ENCODE measurements at places on chromosomes 5 and 9. TPM values are rescaled to one million over a fixed set of nuclear protein-coding genes. Genes with fewer than 3 reads are reported as not detected.

The IGFBPL1 gene
- not detected for total RNA-seq

The ADCY2 gene
- total RNA-seq = 0.12 TPM

The SLC38A9 gene
- total RNA-seq = 13.0 TPM

DNA sequence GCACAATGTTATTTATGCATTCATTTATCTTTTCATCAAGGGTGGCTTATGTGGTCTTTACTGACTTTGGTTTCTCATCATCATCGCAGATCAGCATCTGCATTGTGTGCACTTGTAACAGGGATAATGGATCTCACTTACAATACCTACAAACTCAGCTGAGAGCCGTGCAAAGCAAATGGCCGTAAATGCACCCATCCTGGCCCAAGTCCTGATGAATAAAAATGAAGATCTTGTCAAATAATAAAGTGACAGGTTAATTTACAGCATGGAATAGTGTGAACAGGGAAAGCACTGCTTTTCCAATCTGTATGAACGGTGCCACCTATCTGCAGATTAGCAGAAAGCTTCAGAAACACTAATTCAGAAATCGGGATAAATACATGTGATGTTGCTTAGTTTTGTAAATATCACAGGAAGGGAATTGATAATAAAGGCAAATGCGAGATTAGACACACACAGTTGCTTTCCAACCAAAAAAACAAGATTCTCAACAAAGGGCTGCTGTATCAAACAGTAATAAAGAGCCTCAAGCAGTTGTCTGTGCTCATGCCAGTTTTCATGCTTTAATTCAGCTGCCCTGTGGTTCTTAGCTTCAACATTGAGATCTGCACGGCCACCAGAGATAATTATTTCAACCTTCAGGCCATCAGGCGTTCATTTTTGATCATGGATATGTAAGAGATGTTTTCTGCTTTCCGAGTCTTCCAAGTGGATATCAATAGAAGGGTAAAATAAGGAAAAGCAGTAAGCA lies 153.4 kb upstream of the POU5F2 start:
- ATAC-seq = no peak

- no peak for ATAC-seq
Measured at GRCh38 chr9:3962971-3963642, 336.8 kb downstream of the GLIS3 start.

- peak; percentile 73 for ATAC-seq
Measured at GRCh38 chr5:169980418-169981053, at the start of gene INSYN2B. Gene INSYN2B, minus strand, starts transcription at chr5:169980495. Its CDS starts 96,597 bp downstream, at chr5:169883898.

- no peak for ATAC-seq
Measured at GRCh38 chr5:151015974-151016587, 4.3 kb upstream of the GPX3 start.

DNA sequence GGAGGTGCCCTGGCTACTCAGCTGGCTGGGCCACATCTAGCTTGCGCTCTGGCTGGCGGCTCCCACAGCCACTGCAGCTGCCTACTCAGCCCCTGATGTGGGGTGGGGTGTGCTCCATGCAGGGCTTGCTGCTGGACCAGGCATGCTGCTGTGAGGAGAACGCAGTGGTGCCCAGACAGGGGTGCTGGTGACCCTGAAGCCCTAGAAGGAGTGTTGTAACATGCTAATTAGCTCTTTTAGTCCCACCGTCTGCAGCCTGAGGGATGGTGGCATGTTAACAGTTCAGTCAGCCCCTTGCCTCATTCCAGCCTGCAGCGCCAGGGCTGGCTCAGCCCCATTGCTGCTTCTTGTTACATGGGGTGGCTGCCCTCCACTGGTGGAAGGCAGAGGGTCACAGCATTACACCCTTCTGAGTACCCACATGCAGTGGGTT lies 642.3 kb downstream of the DMRTA1 start:
- ATAC-seq = no peak

DNA sequence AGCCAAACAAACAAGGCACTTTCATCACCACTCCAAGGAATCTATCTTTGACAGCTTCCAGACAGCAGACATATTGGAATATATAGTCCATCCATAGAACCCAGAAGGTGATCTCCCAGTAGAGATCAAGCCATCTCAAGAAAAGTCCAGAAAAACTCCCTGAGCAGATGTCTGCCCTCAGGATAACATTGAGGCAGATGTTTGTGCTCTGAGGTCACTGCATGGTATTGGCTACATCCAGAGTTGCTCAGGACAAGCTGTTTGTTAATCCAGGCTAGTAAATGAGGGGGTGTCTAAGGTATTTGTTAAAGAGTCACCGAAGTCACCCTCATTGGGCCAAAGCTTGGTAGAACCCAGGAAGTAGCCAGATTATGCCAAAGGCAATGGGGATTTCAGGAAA lies 556.3 kb upstream of the KLF4 start:
- ATAC-seq = no peak

DNA sequence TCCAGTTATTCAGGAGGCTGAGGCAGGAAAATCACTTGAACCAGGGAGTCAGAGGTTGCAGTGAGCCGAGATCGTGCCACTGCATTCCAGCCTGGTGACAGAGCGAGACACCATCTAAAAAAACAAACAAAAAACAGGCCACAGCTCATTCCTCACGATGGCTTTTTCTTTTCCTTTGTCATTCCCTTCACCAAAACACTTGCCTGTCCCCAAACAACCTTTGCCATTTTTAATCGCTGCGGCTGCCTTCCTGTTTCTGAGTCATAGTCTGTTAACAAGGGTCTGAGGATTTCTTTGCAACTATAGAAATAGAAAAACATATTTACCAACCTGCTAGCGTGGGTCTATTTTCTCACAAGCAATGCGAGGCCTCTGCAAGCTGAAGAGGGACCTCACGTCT lies 123.0 kb upstream of the FSTL4 start:
- no peak for ATAC-seq

GRCh38 chr5:166938071-166938470 lies 1353.4 kb upstream of the WWC1 start:
- no peak for ATAC-seq

- peak; percentile 98 for ATAC-seq
Measured at GRCh38 chr9:122092611-122093506, at the start of gene TTLL11. Gene TTLL11, minus strand, starts transcription at chr9:122093308. Its CDS starts 160 bp downstream, at chr9:122093148.

GRCh38 chr9:131257266-131258025 lies 18.9 kb downstream of the FAM78A start:
- ATAC-seq = no peak

- no peak for ATAC-seq
Measured at GRCh38 chr9:10863476-10863875, 250.7 kb upstream of the PTPRD start.

- ATAC-seq = no peak
Measured at GRCh38 chr9:2377117-2377516, 244.5 kb upstream of the VLDLR start.

- no peak for ATAC-seq
Measured at GRCh38 chr5:33037076-33037475, 326.0 kb downstream of the NPR3 start.

DNA sequence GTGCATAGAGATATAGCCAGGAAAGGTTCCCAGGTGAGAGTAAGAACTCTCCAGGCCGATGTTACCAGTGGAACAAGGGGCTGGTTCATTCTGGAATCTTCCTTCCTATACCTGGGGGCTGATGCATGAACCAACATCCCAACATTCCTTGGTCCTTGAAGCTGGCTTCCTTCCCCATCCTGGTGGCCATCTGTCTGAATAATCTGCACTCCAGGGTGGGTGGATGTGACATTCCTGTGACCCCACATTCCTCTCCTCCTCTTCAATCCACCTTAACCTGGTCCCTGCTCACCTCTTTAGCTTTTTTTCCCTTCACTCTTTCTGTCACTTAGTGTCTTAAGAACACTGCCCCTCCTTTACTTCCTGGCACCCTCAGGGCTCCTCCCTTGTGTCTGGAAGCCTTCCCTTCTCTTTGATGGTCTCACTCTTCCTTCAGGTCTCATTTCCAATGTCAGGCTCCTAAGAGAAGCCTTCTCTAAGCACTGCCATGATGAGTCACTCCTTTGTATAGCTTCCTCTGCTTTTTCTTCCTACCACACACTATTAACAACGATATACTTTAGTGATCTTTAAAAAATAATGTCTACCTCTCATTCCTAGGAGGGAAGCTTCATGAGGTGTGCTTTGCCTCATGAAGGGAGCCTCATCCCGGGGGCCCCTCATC lies 80.3 kb downstream of the BOD1 start:
- ATAC-seq = peak; percentile 32

- ATAC-seq = peak; percentile 54
Measured at GRCh38 chr9:90801973-90802322, 329 bp downstream of the SYK start.

GRCh38 chr5:54761213-54761701 lies 224.1 kb downstream of the ESM1 start:
- no peak for ATAC-seq

GRCh38 chr9:132350861-132351315 lies 3.9 kb downstream of the SETX start:
- ATAC-seq = no peak

All from esophagus mucosa (tissue), 1 donor.